Body of pancreas (tissue), 4 donors: ENCODE measurements at places on chromosomes 6 and 20.

GRCh38 chr20:52484438-52484837 lies 292.9 kb upstream of the ZFP64 start:
- DNase-seq: no peak
- H3K27ac ChIP-seq: no peak overlapping the region
- H3K4me3 ChIP-seq: no peak overlapping the region
- H3K4me1 ChIP-seq: no peaks in the 10 kb centered on the region

GRCh38 chr6:14217728-14218518 lies 100.4 kb downstream of the CD83 start:
- no peaks in the 10 kb centered on the region for H3K36me3 ChIP-seq
- H3K4me1 ChIP-seq: no peaks in the 10 kb centered on the region
- H3K27ac ChIP-seq: no peak overlapping the region

DNA sequence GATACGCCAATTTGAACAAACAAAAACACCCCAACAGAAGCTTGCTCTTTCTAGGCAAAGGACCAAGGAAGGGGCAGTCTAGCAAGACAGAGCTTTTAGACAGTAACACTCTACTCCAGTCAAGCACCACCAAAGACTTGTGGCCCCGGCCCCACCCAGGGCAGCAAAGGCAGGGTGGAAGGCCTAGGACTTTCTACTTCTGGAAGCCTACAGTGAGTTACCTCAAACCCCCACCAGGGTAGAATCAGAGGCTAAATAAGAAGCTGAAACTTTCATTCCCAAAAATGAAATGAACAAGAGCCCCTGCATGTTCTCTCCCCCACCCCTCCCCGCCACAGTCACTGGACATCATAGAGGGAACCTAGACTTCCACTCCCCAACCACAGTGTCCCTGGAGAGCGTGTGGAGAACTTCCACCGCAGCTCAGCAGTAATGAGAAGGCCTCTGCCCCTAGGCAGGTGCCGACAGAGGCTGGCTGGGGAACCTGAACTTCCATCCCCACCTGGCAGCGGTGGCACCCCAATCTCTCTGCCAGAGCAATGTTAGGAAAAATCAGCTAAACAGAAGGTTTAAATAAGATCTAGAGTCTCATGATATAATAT lies 40.0 kb downstream of the KATNA1 start:
- no peaks in the 10 kb centered on the region for H3K4me1 ChIP-seq
- no peak overlapping the region for H3K27ac ChIP-seq
- DNase-seq: no peak
- no peak overlapping the region for H3K4me3 ChIP-seq
- no peaks in the 10 kb centered on the region for H3K36me3 ChIP-seq

DNA sequence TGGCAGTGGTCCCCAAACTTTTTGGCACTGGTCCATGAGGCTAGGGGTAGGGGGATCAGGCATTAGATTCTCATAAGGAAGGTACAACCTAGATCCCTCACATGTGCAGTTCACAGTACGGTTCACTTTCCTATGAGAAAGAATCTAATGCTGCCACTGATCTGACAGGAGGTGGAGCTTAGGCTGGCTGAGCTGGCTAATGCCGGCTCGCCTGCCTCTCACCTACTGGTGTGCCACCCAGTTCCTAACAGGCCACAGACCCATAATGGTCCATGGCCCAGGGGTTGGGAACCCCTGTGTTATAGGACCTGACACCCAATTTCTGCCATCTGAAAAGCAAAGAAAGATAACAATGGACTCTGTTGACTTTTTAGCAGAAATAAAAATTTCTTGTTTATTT lies 199.6 kb downstream of the GMPR start:
- DNase-seq: no peak
- no peaks in the 10 kb centered on the region for H3K27me3 ChIP-seq
- H3K4me3 ChIP-seq: no peak overlapping the region
- H3K36me3 ChIP-seq: no peaks in the 10 kb centered on the region

GRCh38 chr6:157157258-157157657 lies 166.1 kb downstream of the TMEM242 start:
- no peak for DNase-seq
- peaks cover 1% of the 10 kb centered on the region for H3K36me3 ChIP-seq
- no peak overlapping the region for H3K27ac ChIP-seq
- H3K27me3 ChIP-seq: no peaks in the 10 kb centered on the region
- no peak overlapping the region for H3K4me3 ChIP-seq

- peak overlapping the region; percentile 97 for H3K27ac ChIP-seq
- peak overlapping the region; percentile 32 for H3K4me3 ChIP-seq
- H3K27me3 ChIP-seq: no peaks in the 10 kb centered on the region
- peaks cover 12% of the 10 kb centered on the region for H3K36me3 ChIP-seq
Measured at GRCh38 chr20:62303062-62303339, 204 bp downstream of the ADRM1 start.

DNA sequence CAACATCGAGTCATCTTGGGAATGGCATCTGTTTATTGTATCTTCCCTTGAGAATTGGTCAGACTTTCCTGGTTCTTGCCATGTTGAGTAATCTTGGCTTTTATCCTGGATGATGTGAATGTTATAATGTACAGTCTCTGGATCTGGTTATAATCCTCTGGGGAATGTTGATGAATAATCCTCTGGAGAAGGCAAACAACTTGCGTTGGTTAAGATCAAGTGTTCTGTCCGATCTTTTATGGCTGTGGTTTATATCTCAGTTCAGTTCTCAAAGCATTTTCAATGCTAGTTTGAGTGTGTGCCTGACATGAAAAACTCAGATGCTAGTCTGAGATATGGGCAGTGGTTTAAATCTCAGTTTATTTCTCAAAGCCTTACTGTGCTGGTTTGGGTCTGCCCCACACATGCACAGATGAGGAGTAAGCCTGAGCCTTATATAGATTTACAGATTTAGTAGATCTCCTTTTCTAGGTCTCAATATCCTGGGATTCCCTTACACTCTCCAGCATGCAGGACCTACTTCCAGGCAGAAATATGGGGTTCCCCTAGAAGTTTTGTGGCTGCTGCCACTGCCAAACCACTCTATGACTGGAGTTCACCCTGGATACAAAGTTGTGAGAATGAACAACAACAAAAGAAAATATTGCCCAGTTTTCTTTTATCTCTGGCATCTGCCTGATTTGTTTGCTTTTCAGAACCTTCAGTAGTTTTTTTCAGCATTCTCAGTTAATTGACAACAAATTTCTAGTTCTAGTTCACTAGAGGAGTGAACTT lies 191.8 kb upstream of the MAN1A1 start:
- no peak overlapping the region for H3K27ac ChIP-seq
- no peaks in the 10 kb centered on the region for H3K27me3 ChIP-seq
- H3K36me3 ChIP-seq: no peaks in the 10 kb centered on the region
- DNase-seq: no peak
- H3K4me1 ChIP-seq: no peaks in the 10 kb centered on the region

- H3K36me3 ChIP-seq: peaks cover 31% of the 10 kb centered on the region
- no peak for DNase-seq
- H3K27me3 ChIP-seq: no peaks in the 10 kb centered on the region
Measured at GRCh38 chr20:63873477-63873971, 8.5 kb downstream of the TPD52L2 start.

GRCh38 chr6:111718326-111718725 lies 112.6 kb upstream of the TRAF3IP2 start:
- no peaks in the 10 kb centered on the region for H3K4me1 ChIP-seq
- H3K27me3 ChIP-seq: no peaks in the 10 kb centered on the region
- H3K27ac ChIP-seq: no peak overlapping the region
